Posterior vena cava (tissue), 2 donors: ENCODE measurements at places on chromosomes 12 and 14.
A peak's percentile ranks its signal among the peaks of the same experiment; 100 is the strongest.

- DNase-seq = no peak
Measured at GRCh38 chr14:88599761-88600439, 37.1 kb downstream of the ZC3H14 start.

DNA sequence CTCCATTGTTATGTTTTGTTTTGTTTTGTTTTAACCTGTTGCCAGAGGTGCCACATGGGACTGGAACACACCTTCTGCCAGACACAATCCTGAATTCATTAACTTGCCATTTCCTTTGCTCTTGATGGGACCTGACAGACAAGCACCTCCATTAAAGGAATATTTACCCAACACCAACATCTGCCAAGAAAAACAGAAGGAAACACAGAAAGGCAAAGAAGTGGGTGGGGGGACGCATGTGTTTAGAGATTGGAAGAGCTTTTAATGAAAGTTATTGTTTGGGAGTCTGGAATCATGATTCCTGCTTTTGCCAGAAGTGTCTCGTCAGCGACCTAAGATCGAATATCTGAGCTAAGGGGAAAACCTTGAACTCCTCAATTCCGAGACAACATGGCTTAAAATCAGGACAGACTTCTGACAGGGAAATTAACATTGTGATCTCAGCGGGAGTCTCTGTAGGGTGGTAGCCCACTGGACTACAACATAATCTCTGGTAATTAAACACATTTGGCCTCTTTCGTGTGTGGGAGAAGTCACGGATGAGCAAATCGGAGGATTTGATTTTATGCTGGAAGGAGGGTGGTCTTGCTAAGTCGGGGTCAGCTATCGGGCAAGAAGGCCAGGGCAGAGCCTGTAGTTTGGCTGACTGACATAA lies 210.4 kb upstream of the FAR2 start:
- DNase-seq = no peak

- DNase-seq = no peak
Measured at GRCh38 chr12:46660719-46661109, 165.1 kb downstream of the SLC38A4 start.

DNA sequence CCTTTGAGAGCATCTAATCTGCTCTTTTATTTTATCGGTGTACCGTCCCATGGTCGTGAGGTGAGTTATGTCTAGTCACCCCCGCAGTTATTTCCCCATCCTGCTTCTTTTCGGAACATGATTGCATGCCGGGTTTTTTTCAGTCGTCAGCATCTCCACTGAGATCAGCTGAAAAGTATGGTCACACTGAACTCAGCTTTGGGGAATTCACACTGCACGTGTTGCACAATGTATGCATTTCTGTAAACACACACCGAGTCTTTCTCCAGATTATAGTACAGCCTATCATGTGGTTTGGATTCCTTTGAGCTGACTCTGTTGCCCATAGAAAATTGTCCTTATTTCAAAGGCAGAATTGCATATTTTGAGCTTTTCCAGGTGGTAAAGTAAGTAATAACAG lies 24.6 kb downstream of the PLXNC1 start:
- DNase-seq = no peak

- no peak for DNase-seq
Measured at GRCh38 chr12:93766796-93767523, 89.8 kb downstream of the CRADD start.

- no peak for DNase-seq
Measured at GRCh38 chr12:67112586-67112985, 156.6 kb upstream of the CAND1 start.

DNA sequence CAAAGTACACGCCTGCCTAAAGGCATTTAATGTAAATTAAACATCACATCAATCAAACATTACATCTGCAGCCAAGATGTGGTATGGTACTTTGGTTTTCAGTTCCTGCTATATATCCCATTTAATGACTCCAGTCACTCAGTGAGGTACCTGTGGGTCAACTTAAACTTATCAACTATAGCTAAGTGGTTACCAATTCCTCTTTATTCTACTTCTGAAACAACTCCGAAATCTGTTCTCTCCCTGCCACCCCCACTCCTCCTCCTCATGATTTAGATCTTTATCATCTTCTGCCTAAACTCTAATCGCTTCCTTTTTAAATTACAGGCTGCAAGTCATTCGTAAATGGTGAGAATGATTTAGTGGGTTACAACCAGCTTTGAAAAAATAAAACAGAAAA lies 57.9 kb downstream of the BCL2L14 start:
- no peak for DNase-seq

GRCh38 chr12:123900871-123901376 lies 71.7 kb downstream of the CCDC92 start:
- DNase-seq = no peak

GRCh38 chr12:1267243-1267642 lies 276.2 kb downstream of the ERC1 start:
- DNase-seq = no peak

- DNase-seq = no peak
Measured at GRCh38 chr12:110861729-110862128, 14.9 kb downstream of the CCDC63 start.

GRCh38 chr12:219891-220352 lies 6.0 kb upstream of the SLC6A12 start:
- DNase-seq = peak; percentile 91

- no peak for DNase-seq
Measured at GRCh38 chr14:53567236-53567780, 389.3 kb downstream of the BMP4 start.

GRCh38 chr12:5432011-5432400 lies at the start of gene NTF3:
Gene NTF3 (plus strand): TSS chr12:5432108. CDS start chr12:5432325, 217 bp downstream.
- DNase-seq = no peak

DNA sequence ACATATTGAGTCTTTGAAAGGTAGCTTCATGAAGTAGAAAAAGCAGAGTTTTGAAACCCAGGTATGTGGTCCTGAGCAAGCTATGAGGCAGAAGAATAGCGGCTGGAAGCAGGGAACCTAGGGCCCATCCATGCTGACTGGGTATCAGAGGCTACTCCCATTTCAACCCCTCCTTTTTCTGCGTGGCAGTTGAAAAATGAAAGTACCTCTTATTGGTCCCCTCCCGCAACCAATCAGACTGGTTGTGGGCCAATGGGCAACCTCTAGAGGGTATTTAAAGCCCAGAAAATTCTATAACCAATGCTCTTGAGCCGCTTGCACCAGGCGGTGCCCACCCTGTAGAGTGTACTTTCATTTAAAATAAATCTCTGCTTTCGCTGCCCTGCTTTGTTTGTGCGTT lies 1.6 kb upstream of the SNRPF start:
- DNase-seq = no peak

- DNase-seq = no peak
Measured at GRCh38 chr12:112357214-112357613, 25.0 kb downstream of the HECTD4 start.
